ENCODE measurements at places on chromosomes 13 and 19. TPM values are rescaled to one million over a fixed set of nuclear protein-coding genes. Genes with fewer than 3 reads are reported as not detected.

Gene SHC2
- total RNA-seq, result 3.5 TPM

Gene CGB3
- not detected for total RNA-seq

Gene SARS2
- total RNA-seq, result 22.5 TPM

Gene ZNF506
- 6.6 TPM for total RNA-seq

Gene AP1M2
- total RNA-seq, result 0.22 TPM

Gene NLRP5
- total RNA-seq, result not detected

Gene ZNF561
- total RNA-seq, result 35.6 TPM

Gene ABHD17A
- 54.1 TPM for total RNA-seq

Gene KLK8
- not detected for total RNA-seq

Gene HTR2A
- total RNA-seq, result not detected

Gene RABAC1
- 236 TPM for total RNA-seq

Gene TNFRSF19
- total RNA-seq, result 93.2 TPM

Gene ANKLE1
- 0.57 TPM for total RNA-seq
